ENCODE measurements at places on chromosomes 4 and X.

GRCh38 chr4:107665001-107665400, 55.0 kb downstream of the PAPSS1 start:
- no peak for DNase-seq

- no peak for DNase-seq
Measured at GRCh38 chrX:261919-262352, 19.2 kb upstream of the PLCXD1 start.

DNA sequence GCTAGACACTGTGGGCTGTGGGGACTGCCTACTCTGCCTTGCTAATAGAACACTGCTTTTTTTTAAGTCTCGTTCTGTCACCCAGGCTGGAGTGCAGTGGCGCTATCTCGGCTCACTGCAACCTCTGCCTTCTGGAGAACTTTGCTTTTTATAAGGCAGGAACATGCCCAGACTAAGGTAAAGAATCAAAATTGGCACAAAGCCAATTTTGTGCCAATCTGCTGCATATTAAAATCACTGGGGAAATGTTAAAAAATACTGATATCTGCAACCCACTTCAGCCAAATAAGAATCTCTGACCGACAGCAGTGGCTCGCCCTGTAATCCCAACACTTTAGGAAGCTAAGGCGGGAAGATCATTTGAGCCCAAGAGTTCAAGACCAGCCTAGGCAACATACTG, 36.5 kb upstream of the CEP135 start:
- no peak for DNase-seq

GRCh38 chrX:22748093-22748999, 251.4 kb upstream of the DDX53 start:
- DNase-seq: peak; percentile 67

DNA sequence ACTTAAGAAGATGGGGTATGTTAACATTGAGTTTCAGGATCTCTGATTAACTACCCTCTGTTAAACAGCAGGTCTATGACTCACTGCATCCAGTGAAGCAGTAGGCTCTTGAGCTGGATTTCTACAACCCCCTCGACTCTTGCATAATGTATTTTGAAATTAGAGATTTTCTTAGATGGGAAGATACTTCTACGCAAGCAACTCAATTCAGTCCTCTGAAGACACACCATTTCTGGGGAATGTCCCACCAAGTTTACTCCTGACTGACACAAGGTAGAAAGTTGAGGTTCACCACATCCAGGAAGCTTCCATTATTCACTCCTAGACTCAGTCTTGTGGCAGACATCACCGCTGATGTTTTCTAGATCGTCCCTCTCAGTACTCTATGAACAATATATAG, 12.9 kb downstream of the PALLD start:
- no peak for DNase-seq

DNA sequence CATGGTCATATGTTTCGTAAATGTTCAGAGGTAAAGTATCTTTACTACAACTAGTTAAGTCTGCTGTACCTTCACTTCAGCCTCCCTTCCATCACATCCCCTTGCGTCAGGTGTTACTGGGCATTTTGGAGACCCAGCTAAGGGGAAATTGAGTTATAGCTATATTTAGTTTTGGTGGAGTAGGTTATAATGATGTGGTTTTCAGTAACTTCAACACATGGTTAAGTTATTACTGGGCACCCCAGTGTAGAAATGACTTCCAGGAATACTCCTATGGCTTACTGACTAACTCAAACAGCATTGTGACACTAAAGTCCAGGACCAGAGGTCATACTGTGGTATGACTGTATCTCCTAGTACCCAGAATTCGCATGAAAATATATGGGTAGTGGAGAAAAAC, 23.4 kb upstream of the ACSL1 start:
- DNase-seq: no peak

GRCh38 chrX:106672527-106672926, 54.0 kb upstream of the RNF128 start:
- DNase-seq: no peak

GRCh38 chr4:124018383-124019317, 622.1 kb downstream of the SPRY1 start:
- DNase-seq: peak; percentile 69

- no peak for DNase-seq
Measured at GRCh38 chrX:48905090-48905790, 6.2 kb downstream of the SLC35A2 start.

DNA sequence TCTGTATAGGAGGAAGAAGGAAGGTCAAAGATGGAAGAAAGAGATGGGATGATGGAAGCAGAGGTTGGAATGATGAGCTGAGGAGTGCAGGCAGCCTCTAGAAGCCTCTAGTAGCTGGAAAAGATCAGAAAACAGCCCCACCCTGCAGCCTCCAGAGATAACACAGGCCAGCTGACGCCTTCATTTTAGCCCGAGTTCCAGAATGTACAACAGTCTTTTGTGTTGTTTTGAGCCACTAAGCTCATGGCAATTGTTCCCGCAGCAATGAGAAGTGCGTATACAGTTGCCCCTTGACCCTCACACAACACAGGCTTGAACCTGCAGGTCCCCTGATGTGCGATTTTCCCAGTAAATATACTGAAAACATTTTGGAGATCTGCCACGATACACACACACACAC, 72.0 kb downstream of the WFS1 start:
- no peak for DNase-seq

GRCh38 chrX:16445166-16445752, 204.7 kb upstream of the S100G start:
- no peak for DNase-seq

DNA sequence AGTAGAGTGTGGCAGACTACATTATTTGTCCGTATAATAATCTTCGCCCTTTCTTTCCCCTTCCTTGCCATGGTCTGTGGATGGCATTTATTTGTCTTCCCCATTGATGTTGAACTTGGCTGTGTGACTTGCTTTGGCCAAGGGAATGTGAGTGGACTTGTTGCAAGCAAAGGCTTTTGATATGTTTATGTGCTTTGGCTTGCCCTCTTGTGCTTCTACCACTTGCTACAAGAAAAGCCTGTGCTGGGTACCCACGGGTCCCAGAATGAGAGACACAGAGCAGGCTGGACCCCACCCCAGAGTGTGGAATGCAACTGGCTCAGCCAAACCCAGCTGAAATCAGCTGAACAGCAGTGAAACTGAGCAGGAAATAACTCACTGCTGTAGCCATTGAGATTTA, 63.0 kb downstream of the FAM184B start:
- DNase-seq: no peak

- no peak for DNase-seq
Measured at GRCh38 chr4:113080050-113080449, 30.6 kb downstream of the ANK2 start.

- no peak for DNase-seq
Measured at GRCh38 chr4:158033416-158034120, 139.3 kb downstream of the GASK1B start.
